Activated T-helper 1 cell treated with anti-CD3 and anti-CD28 coated beads, Interleukin-2, amount 50 U/mL, for 16 hours (primary cell): ENCODE measurements at places on chromosomes 2 and 18.

GRCh38 chr2:159484532-159484931 is 131.8 kb downstream of the BAZ2B start:
- no peak for DNase-seq

DNA sequence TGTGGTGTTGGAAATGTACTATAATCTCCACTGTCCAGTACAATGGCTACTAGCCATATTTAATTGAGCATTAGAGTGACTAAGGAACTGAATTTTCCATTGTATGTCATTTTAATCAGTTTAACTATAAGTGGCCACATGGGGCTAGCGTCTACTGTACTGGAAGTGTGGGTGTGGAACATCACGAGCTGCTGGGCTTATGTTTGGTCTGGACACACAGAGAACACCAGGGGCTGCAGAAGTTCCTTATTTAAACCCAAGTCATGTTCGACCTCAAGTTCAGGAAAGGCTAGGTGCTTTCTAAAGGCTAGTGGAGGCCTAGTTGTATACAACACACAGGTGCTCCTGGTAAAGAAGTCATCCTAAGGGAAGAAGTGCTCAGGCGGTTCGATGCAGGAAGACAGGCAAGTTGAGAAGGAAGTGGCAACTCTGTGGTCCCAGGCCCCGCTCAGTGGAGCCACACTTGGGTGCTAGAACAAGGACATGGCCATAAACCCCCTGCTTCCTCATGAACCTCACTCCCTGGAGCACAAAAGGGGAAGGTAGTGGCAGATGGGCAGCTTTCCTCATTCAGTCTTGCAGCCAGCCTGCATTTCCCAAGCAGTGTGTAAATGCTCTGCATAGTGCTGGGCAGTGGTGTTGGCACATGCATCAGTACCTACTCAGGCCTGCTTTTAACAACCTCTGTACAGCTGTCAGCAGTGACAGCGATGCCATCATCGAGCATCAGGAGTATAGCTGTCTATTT is 13.3 kb downstream of the LGALSL start:
- DNase-seq = no peak

GRCh38 chr2:134689315-134689714 is 29.5 kb downstream of the TMEM163 start:
- no peak for DNase-seq

DNA sequence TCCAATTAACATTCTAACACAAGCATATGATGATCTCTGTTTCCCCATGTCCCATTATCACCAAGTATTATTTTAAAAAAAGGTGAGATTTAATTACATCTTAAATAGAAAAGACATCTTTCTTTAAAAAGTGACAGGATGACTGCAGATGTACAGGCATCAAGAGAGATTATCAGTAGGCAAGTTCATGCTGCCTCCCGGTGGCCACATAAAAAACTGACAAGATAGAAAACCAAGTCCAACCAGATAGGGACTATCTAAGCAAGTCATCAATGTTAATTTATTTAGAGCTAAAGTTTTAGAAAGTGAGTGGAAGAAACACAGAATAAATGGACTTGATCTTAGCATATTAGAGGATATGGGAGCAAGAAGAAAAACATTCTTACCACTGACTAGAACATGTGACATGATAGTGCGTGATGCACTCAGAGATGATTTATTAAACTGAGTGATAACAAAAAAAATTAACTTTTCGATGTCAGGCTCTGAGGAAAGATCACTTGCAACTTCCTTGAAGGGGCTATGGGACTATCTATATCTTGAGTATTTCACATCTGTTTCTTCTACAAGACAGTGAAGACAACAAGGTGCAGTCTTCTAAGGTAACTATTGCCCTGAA is 5.4 kb upstream of the TDRD15 start:
- no peak for DNase-seq

DNA sequence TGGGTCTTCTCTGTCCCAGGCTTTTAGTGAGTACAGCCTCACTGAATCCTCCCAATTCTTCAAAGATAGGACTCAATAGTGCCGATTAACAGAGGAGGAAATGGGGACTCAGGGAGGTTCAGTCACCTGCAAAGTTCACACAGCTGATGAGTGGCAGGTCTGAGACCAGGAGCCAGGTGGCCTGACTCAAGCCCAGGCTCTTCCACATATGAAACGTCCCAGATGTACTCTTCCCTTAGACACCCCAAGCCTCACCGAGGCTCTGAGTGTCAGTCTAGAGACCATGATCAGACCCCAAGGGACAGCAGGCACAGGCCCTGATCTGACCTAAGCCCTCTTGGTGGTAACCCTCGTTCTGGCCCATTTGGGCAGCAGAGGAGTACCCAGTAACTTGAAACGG is 115.2 kb downstream of the INHBB start:
- no peak for DNase-seq

DNA sequence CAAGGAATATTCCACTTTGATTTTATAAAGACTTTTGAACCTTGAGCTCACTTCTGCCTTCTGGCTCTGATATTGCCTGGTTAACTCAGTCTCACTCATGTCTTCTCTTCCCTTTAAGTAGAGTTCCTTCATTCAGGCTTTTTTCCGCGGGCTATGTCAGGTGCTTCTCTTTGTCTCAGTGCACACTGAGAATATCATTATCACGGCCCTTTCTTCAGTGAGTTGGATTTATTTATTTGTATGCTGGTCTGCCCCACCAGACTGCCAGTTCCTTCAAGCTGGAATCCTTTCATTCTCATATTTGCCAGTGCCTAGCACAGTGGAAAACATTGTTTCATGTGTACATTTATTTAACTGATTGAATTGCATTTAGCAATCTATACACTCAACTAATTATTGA is 136.5 kb downstream of the DOK6 start:
- DNase-seq = no peak

DNA sequence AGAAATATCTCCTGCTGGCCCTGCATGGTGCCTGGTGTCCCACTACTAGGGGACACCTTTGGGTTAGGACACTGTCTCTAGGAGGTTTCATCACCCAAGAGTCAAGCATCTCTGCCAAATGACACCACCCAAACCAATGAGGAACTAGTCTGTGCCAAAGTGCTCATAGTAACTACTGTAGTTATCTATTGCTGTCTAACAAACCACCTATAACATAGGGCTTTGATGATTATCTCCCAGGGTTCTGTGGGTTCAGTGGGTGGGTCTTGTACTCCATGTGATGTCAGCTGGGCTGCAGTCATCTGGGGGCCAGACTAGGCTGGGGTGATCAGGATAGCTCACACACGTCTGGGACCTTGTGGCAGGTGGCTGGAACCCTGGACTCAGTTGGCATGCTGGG is 59.8 kb downstream of the EPAS1 start:
- no peak for DNase-seq

- no peak for DNase-seq
Measured at GRCh38 chr2:88188748-88189147, 18.6 kb downstream of the THNSL2 start.

GRCh38 chr2:67318993-67319481 is 78.1 kb upstream of the ETAA1 start:
- DNase-seq = no peak

- no peak for DNase-seq
Measured at GRCh38 chr2:188406414-188406813, 114.7 kb downstream of the GULP1 start.

DNA sequence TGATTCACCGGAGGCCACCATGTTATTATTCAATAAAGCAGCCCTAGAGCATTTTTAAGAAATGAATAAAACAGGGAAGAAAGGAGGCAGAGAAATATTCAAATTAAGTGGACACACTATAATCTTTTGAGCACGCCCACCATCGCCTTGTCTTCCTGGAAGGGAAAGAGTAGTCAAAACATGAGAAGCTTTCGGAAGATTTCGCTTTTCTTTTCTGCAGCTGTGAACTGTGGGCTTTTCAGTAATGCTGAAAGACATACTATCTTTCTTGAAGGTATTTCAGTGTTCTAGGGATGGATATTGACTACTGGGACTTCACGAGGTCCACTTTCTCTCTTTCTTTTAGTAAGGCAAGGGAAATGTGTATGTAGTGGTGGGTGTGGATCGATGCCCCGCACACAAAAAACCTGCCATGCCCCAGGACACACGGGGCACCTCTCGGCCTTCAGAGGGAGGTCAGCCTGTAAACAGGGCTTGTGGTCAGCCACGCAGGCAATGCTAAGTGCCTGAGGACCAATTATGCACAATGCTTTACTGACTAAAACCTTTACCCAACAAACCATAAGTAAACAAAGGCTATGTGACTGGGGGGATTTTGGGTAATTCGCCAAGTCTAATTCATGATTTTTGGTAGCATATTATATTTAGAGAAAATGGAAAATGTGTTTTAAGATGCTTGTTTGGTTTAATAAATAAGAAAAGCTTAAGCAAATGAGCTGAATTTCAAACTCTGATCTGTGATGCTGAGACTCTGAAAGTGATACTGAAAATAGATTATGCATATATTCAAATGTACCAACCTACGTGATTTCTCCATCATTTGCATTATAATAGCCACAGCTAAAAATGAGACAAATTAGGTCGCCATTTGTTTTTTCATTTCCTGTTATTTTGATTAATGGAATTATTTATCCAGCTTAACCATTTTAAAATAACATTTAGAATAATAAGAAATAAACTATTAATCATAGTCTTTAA is 130.5 kb downstream of the ZNF516 start:
- no peak for DNase-seq

DNA sequence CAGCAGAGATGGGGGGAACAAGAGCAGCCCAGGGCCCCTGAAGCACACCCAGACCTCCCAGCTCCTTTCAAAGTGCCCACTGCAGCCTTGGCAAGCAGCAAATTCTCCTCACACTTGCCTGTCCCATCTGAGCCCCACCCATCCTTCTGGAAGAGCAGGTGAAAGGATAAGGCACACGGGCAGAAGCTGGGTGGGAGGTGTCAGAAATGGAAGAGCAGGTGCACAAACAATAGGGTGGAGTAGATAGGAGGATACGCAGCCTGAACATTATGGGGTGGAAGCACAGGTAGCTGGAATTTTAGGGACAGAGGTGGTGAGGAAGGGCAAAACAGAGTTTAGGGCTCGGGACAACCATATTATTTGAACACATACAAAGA is 69.2 kb downstream of the TNS1 start:
- no peak for DNase-seq

- no peak for DNase-seq
Measured at GRCh38 chr2:137154946-137155345, 389.6 kb downstream of the THSD7B start.

DNA sequence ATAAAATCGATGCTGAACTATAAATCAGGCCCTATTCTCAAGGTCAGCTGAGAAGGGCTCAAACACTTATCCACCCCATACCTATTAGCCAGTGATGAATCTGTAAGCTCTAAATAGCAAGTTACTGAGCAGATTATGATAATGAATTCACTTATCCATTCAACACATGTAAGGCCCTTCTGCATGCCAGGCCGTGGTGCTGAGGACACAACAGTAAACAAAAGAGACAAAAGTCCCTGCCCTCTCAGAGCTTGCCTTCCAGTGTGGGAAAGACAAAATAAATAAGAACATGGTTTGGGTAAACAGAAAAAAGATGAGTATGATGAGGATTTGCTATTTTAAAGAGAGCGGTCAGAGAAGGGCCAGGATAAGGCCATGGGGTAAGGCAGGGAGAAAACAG is 11.7 kb downstream of the TTC32 start:
- no peak for DNase-seq

DNA sequence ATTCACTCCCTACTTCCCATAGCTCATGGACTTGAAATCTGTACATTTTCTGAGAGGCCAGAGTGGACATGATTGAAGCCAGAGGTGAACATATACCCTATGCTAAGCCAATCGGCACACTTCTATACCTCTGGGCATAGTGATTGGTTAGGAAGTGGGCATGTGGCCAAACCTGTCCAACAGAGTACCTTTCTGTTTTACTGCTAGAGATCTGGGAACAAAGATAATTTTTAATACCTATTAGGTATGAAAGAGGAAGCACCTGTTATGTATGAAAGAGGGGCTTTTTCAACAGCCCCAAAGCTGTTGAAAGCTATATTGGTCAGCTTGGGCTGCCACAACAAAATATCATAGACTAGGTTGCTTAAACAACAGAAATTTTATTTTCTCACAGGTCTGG is 27.7 kb downstream of the METTL8 start:
- no peak for DNase-seq

DNA sequence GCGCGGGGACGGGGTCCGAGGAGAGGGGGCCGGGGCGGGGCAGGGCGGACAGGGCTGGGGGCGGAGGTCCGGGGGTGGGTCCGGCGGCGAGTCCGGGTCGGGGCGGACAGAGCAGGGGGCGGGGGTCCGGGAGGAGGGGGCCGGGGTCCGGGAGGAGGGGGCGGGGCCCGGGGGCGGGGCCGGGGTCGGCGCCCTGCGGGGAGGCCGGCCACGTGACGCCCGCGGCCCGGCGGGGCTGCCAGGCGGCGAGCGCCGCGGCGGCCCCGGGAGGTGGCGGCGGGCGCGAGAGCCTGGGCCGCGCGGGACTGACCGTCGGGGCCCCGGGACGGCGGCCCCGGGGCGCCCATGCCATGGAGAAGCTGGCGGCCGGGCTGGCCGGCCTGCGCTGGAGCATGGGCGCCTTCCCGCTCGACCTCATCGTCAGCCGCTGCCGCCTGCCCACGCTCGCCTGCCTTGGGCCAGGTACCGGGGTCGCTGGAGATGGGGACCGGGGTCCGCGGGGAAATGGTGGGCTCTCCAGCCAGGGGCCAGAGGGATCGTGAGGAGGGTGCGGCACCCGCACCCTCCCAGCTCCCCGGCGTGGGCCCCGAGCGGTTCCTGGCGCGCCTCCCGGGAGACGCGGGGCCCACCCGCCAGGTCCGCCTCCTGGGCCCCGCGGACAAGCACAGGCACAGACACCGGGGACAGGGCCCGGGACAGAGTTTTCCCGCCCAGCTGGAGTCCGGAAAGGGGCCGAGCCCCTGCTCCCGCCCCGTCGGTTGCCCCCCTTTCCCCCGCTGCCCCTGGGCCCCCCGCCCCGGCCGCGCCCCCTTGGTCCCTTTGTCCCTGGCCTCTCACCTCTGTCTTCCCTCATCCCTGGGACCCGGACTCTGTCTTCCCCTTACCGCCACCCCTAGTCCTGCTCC is at the start of gene GAREM2:
Gene GAREM2 (plus strand): TSS at position 218 of the 905 bp plus-strand sequence. CDS start 133 bp downstream, at position 351.
- no peak for DNase-seq

GRCh38 chr2:156576005-156576404 is 139.8 kb downstream of the GPD2 start:
- DNase-seq = no peak

DNA sequence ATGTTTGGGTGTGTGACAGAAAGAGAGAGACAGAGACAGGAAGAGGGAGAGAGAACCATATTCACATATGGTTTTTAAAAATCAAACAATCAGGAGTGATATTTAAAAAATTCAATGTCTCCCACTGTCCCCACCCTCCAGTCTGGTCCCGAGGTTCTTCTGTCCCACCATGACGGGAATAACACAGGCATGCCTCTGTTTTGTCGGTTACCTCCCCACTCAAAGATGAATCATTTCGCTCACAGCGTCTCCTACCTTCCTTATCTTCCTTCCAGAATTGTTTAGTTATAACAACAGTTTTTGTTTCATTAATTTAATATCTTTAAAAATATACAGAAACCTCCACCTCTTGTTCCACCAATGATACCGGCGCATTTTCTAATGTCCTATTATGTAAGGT is 113.0 kb downstream of the KCNF1 start:
- DNase-seq = no peak

DNA sequence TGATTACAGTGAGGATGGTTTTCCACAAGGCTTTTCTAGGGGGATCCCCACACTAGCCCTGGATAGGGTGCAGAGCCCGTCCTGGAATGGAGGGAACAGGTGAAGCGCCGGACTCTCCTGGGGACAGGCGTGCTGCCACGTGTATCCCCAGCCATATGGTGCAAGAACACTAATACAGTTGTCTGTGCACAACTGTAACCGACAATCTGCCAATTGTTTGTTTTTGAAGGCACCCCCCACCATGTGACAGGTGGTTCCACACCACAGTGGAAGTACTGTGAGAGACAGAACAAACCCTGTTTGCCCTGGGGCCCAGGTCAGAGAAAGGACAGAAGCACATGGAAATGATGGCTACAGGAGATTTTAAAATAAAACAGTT is 52.9 kb downstream of the MYCN start:
- DNase-seq = no peak
